Left cardiac atrium (tissue), 4 donors: ENCODE measurements at places on chromosomes 1 and 21. TPM values are rescaled to one million over a fixed set of nuclear protein-coding genes. Genes with fewer than 3 reads are reported as not detected.

DNA sequence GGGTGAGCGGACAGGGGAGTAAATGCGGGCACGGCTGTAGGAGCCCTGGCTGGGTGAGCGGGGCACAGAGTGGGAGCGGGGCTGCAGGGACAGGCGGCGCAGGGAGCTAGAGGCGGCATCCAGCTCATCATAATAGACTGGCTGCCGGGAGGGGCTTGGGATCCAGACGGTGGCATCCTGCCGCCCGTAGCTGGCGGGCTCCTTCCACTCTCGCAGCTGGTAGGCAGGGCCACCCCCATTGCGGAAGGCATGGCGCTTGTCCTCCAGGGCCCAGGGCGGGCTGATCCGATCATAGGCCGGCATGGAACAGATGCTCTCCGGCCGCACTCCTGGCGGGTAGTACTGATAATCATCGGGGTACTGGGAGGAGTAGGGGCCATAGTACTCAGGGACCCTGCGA, 43.7 kb upstream of the GOLT1A start:
- DNase-seq: no peak

GRCh38 chr1:125086611-125087010, 3901.8 kb downstream of the SRGAP2C start:
- DNase-seq: no peak

DNA sequence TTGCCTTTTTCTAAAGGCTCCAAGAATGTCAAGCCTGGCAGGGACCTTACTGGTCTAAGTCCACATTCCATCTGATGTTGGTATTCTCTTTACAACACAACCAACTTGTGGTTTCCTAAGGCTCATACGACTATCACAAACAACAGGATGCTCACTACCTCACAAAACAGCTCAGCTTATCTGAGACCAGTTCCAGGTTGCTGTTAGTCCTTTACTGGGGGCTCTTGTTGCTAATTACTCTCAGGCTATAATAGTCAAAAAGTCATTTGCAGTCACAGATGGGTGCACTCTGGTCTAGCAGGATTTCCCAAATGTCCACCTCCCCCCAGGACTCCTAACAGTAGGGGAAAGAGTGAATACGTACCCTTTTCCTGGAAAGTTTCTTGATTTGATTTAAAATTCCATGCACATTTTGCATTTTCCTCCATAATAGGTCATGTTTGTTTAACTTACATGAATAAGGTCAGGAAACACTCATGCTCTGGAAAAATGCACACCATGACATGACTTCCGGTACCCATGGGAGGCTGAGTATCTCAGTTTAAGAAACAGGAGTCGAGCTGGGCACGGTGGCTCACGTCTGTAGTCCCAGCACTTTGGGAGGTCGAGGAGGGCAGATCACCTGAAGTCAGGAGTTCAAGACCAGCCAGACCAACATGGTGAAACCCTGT, 16.0 kb downstream of the LCK start:
- no peak for DNase-seq

GRCh38 chr1:234558330-234558836, 51.6 kb downstream of the IRF2BP2 start:
- DNase-seq: no peak

HSF2BP gene
- 0.68 TPM for total RNA-seq
